Posterior vena cava (tissue), 2 donors: ENCODE measurements at places on chromosomes 4 and X. TPM values are rescaled to one million over a fixed set of nuclear protein-coding genes. Genes with fewer than 3 reads are reported as not detected.

GRCh38 chr4:13840502-13841190 lies 213.1 kb upstream of the BOD1L1 start:
- DNase-seq, result no peak

The ZFP42 gene
- total RNA-seq, result not detected

DNA sequence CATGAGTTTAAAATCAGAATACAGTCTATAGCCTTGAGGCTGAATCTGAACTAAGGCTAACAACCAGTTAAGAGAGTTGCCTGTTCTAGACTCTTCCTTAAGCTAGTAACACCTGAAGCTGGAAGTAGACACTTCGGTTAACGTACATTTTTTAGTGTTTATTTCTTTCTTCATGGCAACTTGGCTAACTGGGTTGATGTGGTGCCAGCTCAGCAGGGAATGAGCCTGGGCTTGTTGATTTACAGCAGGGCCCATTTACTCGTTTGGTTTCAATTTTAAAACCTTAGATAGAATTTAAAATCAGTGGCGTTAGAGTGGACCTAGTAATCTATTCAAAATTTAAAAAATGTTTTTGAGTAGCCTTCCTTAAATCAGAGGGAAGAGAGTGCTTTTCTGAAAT lies 137.6 kb upstream of the ESX1 start:
- no peak for DNase-seq

The SATL1 gene
- total RNA-seq, result not detected

DNA sequence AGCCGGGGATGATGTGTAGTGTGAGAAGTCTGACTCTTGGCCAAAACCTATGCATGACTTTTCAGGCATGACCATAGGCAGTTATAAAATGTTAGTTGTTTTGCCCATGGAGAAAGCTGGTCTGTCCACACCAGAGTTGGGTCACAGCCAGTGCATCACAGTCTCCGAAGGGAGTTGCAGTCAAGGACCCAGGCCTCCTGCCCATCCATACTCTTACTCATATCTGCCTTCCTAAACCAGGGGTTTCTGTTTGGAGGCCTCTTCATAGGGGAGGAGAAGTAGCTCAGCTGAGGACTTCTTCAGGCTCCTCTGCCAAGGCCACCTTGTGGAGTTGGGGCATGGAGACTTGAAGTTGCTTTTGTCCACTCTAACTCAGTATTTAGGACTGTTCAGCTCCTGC lies 1008.3 kb downstream of the PCDH18 start:
- DNase-seq, result peak; percentile 47

The POU3F4 gene
- total RNA-seq, result not detected

GRCh38 chr4:25667931-25668557 lies 12.4 kb downstream of the SLC34A2 start:
- DNase-seq, result no peak

GRCh38 chr4:182803235-182803634 lies 114.0 kb downstream of the DCTD start:
- DNase-seq, result no peak

DNA sequence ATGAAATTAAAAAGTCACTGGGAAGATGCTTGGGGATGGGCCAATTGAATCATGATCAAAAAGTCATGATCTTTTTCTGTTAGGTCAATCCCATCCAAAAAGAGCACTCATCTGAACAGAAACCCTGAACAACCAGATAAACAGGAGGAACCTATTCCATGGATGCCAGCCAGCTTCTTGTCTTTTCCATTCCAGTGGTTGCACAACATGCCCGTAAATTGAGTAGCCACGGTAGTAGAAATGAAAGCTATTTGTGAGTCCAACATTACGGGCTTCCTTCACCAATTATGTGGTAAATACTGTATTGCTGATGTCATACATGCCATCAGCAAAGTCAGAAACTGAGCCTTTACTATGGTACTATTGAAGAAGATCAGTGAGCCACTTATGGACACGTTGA lies 982.4 kb upstream of the HS3ST1 start:
- no peak for DNase-seq

- DNase-seq, result peak; percentile 69
These were observed 13.7 kb downstream of the ATP5ME start for GRCh38 chr4:660401-660800.

- DNase-seq, result no peak
These were observed 17.5 kb upstream of the CORIN start for GRCh38 chr4:47855350-47855749.

The NSG1 gene
- total RNA-seq, result 0.42 TPM

- no peak for DNase-seq
These were observed 523.6 kb downstream of the BCOR start for GRCh38 chrX:39574178-39574577.

The FBXL5 gene
- 122 TPM for total RNA-seq

DNA sequence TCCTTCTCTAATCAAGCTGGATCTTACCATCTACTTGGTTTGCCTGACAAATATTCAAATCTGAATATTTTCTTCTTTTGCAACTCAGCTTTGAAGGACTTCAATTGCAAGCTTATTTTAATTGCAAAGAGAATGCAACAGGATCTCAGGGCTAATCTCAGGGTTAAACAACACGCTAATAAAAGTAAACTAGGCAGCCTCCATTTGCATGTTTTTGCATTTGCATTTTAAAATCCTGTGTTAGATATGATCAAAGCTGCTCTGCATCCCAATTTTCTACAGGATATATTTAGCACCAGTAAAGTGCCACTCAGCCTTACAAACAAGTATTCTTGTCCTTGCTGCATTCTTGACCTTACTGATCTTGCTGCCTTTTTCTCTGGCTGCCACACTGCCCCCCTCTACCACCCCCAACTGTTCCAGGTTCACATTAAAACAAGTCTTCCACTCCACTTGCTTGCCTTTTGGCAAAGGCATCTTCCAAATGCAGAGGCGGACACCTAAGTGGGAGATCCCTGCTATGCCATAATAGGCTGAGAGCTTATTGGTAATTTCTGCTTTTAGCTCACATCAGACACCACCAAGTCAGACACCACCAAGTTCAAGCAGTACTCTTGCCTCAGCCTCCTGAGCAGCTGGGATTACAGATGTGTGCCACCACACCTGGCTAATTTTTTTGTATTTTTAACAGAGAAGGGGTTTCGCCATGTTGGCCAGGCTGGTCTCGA lies 48.1 kb downstream of the GPRIN3 start:
- no peak for DNase-seq

DNA sequence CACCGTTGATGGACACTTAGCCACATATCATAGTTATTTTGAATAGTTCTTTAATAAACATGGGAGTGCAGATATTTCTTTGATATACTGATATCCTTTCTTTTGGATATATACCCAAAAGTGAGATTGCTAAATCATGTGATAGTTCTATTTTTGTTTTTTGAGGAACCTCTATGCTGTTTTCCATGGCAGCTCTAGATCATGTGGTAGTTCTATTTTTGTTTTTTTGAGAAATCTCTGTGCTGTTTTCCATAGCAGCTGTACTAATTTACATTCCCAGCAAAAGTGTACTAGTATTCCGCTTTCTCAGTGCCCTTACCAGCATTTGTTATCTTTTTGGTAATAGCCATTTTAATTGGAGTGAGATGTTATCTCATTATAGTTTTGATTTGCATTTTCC lies 3.6 kb downstream of the SH3BGRL start:
- no peak for DNase-seq

- no peak for DNase-seq
These were observed 49.3 kb upstream of the PGRMC1 start for GRCh38 chrX:119186763-119187162.

GRCh38 chr4:145860446-145860845 lies 78.2 kb downstream of the ZNF827 start:
- no peak for DNase-seq

The RNF212 gene
- total RNA-seq, result 4.0 TPM

DNA sequence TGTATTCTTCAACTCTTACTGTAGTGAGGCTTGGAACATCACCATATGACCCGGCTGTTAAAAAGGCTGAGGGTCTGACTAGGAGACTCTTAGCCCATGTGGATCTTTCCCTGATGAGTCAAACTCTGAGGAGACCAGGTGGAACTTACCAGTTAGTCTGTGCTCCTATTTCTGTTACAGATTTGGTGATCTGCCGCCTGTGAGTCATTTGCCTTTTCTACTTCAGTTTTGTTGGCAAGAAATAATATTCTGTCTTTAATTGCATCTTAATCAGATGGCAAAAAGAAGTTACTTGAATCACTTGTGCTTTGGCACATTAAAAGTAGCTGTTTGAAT lies 48.4 kb downstream of the MTM1 start:
- DNase-seq, result no peak

DNA sequence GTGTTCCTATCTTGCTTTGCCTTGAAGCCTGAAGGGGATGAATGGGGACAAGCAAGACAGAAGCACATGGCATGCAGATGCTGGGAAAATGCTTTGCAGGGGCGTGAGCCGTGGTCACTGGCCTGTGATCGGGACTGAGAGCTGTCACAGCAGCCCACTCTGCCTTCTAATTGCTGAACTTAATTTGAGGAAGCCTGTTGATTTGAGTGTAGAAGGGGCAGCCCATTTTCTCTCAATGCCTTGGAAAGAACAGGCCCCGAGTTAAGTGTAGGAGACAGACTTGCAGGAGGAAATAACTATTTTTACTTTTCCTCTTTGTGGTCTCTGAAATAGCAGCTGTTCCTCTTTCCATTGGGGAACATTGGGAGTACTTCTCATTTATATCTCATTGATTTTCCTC lies 26.1 kb upstream of the TBC1D1 start:
- DNase-seq, result no peak

DNA sequence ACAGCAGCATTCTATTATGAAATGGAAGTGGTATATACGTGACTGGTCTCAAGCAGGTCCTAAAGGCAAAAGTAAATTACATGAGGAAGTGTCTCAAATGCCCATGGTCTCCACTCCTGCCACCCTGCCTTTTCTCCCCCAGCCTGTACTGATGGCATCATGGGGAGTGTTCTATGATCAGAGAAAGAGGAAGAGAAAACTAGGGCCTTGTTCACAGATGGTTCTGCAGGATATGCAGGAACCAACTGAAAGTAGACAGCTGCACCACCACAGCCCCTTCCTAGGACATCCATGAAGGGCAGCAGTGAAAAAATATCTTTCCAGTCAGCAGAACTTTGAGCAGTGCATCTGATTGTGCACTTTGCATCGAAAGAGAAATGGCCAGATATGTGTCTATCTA lies 901.5 kb downstream of the ARAP2 start:
- no peak for DNase-seq

The RAB33A gene
- 12.7 TPM for total RNA-seq

GRCh38 chr4:89562746-89563145 lies 255.1 kb upstream of the GPRIN3 start:
- DNase-seq, result no peak

The FSTL5 gene
- not detected for total RNA-seq

DNA sequence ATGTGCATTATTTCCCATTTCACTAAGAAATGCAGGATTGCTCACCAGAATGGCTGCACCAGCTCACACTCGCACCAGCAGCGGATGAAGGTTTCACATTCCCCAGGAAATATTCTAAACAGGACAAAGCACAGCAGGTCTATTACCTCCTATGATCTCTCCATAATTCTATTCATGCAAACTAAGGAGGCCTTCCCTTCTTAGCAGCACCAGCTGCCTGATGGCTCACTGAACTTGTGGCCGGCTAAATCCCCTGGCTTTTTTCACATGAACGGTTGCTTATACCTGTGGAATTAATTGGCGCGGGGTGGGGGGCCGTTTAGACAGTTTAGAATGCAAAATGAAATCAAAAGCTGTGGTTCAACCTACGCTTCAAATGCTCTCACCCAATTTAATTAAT lies 73.5 kb upstream of the SRD5A3 start:
- DNase-seq, result no peak

DNA sequence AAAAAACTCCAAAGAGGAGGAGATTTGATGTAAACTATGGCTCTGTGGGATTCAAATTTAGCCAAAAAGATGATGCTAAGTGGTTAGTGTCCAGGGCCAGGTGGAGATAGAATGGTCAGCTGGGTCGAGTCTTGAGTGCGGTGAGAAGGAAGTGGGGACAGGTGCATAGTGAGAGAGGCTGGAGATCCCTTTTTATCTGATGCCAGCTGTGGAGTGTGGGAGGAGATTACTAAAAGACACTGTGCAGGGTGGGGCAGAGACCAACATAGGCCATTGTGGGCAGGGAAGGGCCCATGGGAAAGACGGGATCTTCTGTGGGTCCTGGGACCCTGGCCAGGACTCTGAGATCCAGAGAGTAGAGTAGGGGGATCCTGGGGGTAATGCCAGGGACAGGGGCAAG lies 34.6 kb upstream of the LEF1 start:
- DNase-seq, result no peak

DNA sequence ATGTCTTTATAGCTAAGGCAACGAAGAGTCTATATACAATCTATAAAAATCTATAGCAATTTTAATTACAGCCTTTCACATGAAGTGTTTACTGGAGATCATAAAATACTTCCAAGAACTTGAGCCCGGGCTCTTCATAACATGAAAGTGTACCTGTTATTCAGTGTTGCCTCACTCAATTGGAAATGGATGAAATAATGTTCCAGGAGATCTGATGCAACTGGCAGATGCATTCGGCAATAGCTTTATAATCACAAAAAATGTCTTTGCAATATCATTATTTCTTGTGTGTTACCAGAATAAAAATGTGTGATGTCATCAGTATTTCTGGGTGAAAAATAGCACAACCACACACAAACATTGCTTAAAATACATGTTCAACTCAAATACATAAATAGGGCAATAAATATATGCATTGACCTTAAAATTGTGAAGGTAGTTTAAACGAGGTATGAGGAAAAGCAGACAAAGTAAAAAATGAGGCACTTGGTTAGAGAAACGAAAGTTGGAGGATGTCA lies 1266.8 kb upstream of the PCDH7 start:
- no peak for DNase-seq

The ALPK1 gene
- total RNA-seq, result 24.4 TPM

DNA sequence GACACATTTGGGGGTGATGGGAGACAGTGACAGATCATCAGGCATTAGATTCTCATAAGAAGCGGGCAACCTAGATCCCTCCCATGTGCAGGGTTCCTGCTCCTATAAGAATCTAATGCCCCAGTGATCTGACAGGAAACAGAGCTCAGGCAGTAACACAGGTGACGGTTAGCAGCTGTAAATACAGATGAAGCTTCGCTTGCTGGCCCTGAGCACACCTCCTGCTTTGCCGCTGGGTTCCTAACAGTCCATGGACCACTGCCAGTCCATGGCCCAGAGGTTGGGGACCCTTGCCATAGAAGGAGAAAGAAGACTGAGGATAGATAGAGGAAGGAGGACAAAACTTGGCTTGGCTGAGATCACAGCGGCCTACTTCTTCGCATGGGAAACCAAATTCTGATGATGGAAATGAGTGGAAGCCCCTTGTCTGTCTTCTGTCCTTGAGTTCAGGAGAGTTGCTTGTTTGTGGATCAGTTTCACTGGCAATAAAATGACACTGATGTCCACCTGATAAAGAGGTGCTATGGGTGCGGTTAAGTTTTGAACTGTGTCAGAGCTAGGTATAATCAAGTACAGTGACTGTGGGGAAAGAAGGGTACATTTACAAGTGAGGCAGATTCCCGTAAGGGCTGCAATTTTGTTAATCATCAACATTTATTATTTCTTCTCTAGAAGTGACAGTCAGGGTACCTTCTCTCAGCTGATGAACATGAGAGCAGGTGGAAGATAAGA lies 1.7 kb upstream of the TIFA start:
- DNase-seq, result no peak

The TLR1 gene
- total RNA-seq, result 15.8 TPM

- no peak for DNase-seq
These were observed 26.8 kb downstream of the ANKRD17 start for GRCh38 chr4:73231518-73232487.

- no peak for DNase-seq
These were observed 184.0 kb downstream of the PCDH7 start for GRCh38 chr4:30904215-30904555.
